G401 (cell line): ENCODE measurements at places on chromosomes 11 and 22. TPM values are rescaled to one million over a fixed set of nuclear protein-coding genes. Genes with fewer than 3 reads are reported as not detected.

DNA sequence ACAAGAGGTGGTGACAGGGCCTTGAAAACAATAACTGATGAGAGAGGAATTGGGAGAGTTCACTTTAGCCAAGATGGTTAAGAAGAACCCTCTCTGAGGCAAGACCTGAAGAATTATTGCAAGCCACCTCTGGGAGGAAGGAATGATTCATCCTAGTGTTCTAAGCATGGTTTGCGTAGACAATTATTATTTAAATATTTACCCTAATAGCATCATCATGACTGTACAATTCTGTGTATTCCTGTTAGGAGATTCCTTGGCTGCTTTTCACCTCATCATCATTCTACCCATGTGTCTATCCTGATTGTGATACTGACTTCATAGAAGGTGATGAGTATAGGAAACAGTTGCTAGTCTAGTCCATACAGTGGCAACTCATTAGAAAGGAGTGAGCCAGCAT is 264.4 kb downstream of the DDX10 start:
- no peak for DNase-seq

- DNase-seq, result no peak
Measured at GRCh38 chr11:124463990-124464389, 18.5 kb upstream of the OR8B8 start.

DNA sequence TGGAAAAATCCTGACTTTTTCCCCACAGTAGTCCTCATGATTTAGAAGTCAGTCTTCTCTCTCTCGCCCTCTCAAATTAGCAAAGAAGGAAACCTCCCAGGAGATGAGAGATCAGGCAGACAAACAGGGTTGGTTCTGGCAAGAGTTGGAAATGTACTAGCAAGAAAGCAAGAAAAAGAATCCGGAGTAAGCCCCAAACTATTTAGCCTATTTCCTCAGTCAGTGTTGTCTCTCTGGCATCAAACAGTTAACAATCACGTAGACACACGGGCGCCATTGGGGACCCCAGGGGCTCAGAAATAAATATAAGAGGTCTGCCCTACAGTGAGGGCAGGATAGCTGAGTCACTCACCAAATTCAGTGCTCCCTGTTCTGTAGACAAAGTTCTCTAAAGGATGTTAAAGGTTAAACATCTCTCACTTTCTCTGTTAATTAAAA is 4.7 kb downstream of the C11orf52 start:
- DNase-seq, result peak; percentile 78

DNA sequence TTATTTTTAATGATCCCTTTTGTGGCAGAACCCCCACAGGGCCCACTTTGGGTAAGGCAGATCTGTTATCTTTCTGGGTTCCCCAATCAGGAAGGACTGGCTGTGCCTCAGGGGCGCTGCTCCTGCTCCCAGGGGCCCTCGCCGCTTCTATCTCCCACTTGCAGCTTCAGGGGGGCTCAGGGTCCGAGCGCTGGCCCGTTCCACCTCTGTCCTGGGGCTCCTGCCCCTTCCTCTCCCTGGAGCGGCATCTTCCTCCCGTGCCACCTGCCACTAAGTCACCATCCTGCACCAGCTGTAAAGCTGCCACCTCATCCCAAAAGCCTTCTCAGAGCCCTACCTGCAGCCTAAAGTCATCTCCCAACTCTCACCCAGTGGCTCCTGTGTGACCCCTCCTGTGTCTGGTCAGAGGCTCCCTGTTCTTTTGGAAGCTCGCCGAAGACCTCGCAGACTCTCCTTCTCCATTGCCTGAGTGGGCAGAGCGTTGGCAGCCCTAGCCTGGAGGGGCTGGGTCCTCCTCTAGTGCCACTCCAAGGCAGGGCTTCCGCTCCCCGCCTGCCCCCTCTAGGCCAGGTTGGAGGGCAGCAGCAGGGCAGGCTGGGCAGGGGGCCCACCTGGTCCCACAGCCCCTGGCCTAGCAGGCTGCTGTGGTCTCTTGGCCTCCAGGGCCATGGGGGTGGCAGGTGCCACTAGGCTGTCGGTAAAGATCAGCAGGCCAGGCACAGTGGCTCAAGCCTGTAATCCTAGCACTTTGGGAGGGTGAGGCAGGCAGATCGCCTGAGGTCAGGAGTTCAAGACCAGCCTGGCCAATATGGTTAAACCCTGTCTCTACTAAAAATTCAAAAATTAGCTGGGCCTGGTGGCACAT is 106.7 kb downstream of the MORC2 start:
- no peak for DNase-seq

GRCh38 chr22:29352778-29353177 is 35.6 kb downstream of the AP1B1 start:
- DNase-seq, result no peak

GRCh38 chr11:77410076-77410827 is 63.6 kb downstream of the PAK1 start:
- peak; percentile 60 for DNase-seq

- DNase-seq, result no peak
Measured at GRCh38 chr11:1000357-1001278, 35.9 kb downstream of the MUC6 start.

GRCh38 chr22:36086170-36086490 is 57.5 kb upstream of the RBFOX2 start:
- no peak for DNase-seq

GRCh38 chr11:103091064-103091800 is 728 bp downstream of the DCUN1D5 start:
- DNase-seq, result peak; percentile 40

GRCh38 chr22:27129266-27129665 is 471.9 kb downstream of the MIAT start:
- DNase-seq, result no peak

DNA sequence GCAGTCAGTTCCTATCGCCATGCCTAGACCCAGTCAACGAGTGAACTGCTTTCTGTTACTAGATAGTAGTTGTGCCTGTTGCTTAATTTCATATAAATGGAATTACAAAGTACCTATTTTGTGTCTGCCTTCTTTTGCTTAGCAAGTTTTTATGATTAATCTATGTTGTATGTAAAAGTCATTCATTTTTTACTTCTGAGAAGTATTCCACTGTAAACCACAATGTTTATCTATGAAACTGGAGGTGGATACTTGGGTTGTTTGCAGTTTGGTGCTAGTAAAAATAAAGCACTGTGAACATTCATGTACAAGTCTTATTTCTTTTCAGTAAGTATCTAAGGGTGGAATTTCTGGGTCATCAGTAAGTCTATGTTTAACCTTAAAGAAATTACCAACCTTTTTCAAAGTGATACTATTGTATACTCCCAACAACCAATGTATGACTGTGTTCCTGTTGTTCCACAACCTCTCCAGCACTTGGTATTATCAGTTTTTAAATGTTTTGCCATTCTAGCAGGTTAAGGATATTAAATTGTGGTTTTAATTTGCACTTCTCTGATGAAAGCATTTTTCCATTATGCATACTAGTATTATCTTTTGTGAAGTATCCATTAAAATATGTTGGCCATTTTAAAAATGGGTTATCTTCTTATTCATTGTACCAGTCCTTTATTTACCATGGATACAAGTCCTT is 68.2 kb downstream of the DNAJC24 start:
- no peak for DNase-seq

DNA sequence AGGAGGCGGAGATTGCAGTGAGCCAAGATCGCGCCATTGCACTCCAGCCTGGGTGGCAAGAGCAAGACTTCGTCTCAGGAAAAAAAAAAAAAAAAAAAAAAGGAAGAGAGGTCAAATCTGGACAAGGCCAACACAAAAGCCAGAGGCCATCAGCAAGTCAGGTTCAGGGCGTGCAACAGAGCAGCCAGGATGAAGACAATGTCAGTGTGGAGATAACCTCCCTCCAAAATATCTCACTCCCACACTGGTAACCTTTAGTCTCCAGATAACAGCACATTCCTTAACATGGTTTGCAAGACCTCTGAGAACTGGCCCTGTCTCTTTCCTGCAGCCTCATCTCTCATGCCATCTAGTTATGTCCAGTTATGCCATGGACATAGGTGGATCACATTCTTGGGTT is 4.7 kb downstream of the CSNK2A3 start:
- no peak for DNase-seq

CYP2R1 gene
- total RNA-seq, result 9.7 and 26.9 TPM in 2 replicates

ZNHIT2 gene
- 12.7 and 21.0 TPM in 2 replicates for total RNA-seq

OR51I2 gene
- not detected in 2 replicates for total RNA-seq

LRFN4 gene
- total RNA-seq, result 48.4 and 67.5 TPM in 2 replicates

RTN4RL2 gene
- total RNA-seq, result 2.9 TPM in 1 of 2 replicates, not detected in the other

KRTAP5-9 gene
- not detected in 2 replicates for total RNA-seq
